Upper lobe of right lung (tissue), 1 donor: ENCODE measurements at places on chromosomes 1 and 21. TPM values are rescaled to one million over a fixed set of nuclear protein-coding genes. Genes with fewer than 3 reads are reported as not detected.

Gene LCE1F
- total RNA-seq = not detected

Gene TRMT1L
- total RNA-seq = 16.0 TPM

Gene FLG
- total RNA-seq = not detected

Gene TMIGD3
- 5.1 TPM for total RNA-seq

Gene KLF17
- total RNA-seq = 0.52 TPM

Gene USH2A
- not detected for total RNA-seq

Gene CASQ1
- 0.41 TPM for total RNA-seq

GRCh38 chr1:63651161-63651701 is 58.0 kb downstream of the PGM1 start:
- H3K36me3 ChIP-seq = peaks cover 48% of the 10 kb centered on the region
- no peaks in the 10 kb centered on the region for H3K27me3 ChIP-seq
- H3K4me1 ChIP-seq = no peaks in the 10 kb centered on the region
- no peak overlapping the region for H3K27ac ChIP-seq
- no peak overlapping the region for H3K4me3 ChIP-seq
- no peak for DNase-seq

DNA sequence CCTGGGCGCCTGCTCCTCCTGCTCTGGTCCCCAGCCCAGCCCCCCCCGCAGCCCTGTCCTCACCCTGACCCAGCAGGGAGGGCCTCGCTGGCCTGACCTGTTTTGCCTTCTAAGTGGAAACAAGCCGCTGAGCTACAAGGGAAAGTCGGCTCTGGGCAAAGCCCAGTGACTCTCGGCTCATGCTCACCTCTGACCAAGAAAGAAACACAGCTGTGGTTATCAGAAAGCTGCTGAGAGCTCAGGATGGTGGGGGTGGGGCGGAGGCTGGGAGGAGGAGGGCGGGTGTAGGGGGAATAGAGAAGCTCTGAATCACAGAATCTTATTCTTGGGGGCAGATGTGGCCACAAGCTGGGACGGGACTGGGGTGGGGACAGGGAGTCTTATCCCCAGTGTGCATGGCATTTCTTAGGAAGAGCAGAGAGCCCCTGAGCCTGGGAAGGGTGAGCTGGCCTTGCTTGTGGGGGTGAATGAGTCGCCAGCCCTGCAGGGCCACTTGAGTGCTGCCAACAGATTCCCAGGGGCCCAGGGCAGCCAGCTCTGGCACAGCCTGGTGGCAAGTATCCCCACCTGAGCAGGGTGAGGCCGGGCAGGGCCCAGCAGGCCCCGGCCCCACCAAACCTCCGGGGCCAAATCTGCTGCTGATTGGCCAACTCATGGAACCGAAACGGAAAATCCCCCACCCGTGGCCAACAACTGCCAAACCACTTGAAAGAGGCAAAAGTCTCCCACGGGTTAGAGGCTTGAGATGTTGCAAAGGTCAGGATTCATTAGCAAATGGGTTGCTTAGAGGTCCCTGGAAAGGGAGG is 120.6 kb downstream of the SPSB1 start:
- H3K4me1 ChIP-seq = peaks cover 19% of the 10 kb centered on the region
- no peak overlapping the region for H3K4me3 ChIP-seq
- H3K27ac ChIP-seq = peak overlapping the region; percentile 78
- H3K27me3 ChIP-seq = no peaks in the 10 kb centered on the region

- H3K27ac ChIP-seq = no peak overlapping the region
- no peaks in the 10 kb centered on the region for H3K27me3 ChIP-seq
- no peaks in the 10 kb centered on the region for H3K4me1 ChIP-seq
These were observed 1065.6 kb upstream of the TMPRSS15 start for GRCh38 chr21:19468991-19469715.

DNA sequence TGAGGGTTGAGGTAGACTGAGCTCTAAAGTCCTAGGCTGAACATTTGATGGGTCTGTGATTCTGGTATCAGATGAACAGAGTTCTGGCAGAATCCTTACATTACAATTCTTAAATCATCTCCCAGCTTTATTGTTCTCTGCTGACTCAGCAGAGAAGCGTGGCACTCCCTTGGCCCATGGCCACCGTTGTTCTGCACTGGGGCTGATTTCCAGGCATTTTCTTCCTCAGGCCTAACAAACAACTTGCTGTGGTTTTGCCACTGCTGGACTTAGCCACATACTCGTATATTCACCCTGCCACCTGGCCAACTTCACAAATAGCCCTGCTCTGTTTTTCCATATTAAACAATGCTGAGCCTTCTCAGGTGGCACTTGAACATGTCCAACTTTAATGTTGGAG is 223.2 kb downstream of the TNR start:
- H3K36me3 ChIP-seq = no peaks in the 10 kb centered on the region
- H3K4me1 ChIP-seq = peaks cover 7% of the 10 kb centered on the region
- no peaks in the 10 kb centered on the region for H3K27me3 ChIP-seq
- H3K27ac ChIP-seq = no peak overlapping the region
- no peak overlapping the region for H3K4me3 ChIP-seq

GRCh38 chr21:24759348-24760075 is 847.8 kb downstream of the MRPL39 start:
- no peaks in the 10 kb centered on the region for H3K27me3 ChIP-seq
- H3K27ac ChIP-seq = no peak overlapping the region
- H3K4me1 ChIP-seq = no peaks in the 10 kb centered on the region
- DNase-seq = no peak

- H3K36me3 ChIP-seq = peaks cover 96% of the 10 kb centered on the region
- H3K27me3 ChIP-seq = no peaks in the 10 kb centered on the region
- no peaks in the 10 kb centered on the region for H3K4me1 ChIP-seq
- no peak overlapping the region for H3K4me3 ChIP-seq
- H3K27ac ChIP-seq = no peak overlapping the region
These were observed 10.2 kb downstream of the CPT2 start for GRCh38 chr1:53206735-53207379.

GRCh38 chr1:224433041-224433691 is 1.4 kb downstream of the WDR26 start:
- peaks cover 26% of the 10 kb centered on the region for H3K36me3 ChIP-seq
- peaks cover 44% of the 10 kb centered on the region for H3K4me1 ChIP-seq
- no peaks in the 10 kb centered on the region for H3K27me3 ChIP-seq
- peak overlapping the region; percentile 98 for H3K27ac ChIP-seq
- no peak for DNase-seq

DNA sequence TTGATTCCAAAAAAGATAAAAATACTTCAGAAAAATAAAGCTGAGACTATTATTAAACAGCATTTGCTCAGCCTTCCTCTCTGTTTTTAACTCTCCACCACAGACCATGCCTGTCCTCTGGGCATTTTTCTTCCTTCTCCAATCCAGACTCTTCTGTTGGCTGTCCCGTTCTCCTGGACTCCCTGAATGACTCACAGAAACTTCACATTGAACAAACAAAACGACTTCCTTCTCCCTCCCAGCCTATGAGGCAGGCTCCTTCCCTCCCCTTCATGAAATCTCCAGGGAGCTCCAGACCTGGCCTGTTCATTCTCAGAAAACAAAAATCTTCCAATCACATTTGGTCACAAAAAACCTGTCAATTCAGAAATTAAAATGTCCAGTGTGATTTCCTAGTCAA is 421.3 kb downstream of the NPHP4 start:
- no peak for DNase-seq
- H3K36me3 ChIP-seq = no peaks in the 10 kb centered on the region
- no peaks in the 10 kb centered on the region for H3K4me1 ChIP-seq
- H3K4me3 ChIP-seq = no peak overlapping the region

- peaks cover 13% of the 10 kb centered on the region for H3K4me1 ChIP-seq
- H3K27me3 ChIP-seq = peaks cover 4% of the 10 kb centered on the region
- no peaks in the 10 kb centered on the region for H3K36me3 ChIP-seq
- no peak overlapping the region for H3K27ac ChIP-seq
- no peak for DNase-seq
These were observed 152.4 kb downstream of the PRDM16 start for GRCh38 chr1:3221112-3222041.

DNA sequence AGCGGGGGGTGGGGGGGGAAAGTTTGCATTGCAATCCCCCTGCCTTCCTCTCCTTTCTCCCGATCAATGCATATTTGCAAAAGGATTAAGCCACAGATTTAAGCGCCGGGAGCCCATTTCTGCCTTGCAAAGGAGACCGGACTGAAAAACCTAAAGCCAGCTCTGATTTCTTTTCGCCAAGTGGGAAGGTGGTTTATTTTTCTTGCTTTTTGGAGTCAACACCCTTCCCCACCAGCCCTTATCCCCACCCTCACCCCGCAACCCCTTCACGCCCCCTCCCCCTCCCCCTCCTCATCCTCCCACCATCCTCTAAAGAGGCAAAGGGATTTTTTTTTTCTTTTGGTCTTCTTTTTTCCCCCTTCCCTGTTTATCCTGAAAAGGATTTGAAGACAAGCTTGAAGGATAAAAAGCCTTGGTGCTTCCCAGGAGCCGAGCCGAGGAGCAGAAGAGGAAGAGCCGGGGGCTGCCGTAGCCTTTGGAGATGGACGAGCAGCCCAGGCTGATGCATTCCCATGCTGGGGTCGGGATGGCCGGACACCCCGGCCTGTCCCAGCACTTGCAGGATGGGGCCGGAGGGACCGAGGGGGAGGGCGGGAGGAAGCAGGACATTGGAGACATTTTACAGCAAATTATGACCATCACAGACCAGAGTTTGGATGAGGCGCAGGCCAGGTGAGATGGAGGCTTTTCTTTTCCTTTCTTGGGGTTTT is 513 bp downstream of the PBX1 start:
- peak overlapping the region; percentile 82 for H3K27ac ChIP-seq
- H3K4me1 ChIP-seq = peaks cover 12% of the 10 kb centered on the region
- peak overlapping the region; percentile 71 for H3K4me3 ChIP-seq
- H3K27me3 ChIP-seq = no peaks in the 10 kb centered on the region

DNA sequence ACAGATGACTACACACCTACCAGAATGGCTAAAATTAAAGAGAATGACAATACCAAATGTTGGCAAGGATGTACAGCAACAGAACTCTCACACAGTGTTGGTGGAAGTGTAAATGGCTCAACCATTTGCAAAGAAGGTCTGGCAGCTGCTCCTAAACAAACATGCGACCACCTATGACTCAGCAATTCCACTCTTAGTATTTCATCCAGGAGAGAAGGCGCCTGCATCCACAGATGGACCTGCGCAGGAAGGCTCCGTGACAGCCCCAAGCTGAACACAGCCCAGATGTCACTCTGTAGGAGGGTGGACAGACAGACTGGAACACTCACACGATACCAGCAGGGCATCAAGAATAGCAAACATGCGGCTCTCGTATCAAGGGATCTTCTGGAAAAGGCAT is 6.7 kb downstream of the PTTG1IP start:
- no peak overlapping the region for H3K4me3 ChIP-seq
- peaks cover 65% of the 10 kb centered on the region for H3K4me1 ChIP-seq
- H3K27ac ChIP-seq = no peak overlapping the region
- H3K36me3 ChIP-seq = peaks cover 43% of the 10 kb centered on the region

DNA sequence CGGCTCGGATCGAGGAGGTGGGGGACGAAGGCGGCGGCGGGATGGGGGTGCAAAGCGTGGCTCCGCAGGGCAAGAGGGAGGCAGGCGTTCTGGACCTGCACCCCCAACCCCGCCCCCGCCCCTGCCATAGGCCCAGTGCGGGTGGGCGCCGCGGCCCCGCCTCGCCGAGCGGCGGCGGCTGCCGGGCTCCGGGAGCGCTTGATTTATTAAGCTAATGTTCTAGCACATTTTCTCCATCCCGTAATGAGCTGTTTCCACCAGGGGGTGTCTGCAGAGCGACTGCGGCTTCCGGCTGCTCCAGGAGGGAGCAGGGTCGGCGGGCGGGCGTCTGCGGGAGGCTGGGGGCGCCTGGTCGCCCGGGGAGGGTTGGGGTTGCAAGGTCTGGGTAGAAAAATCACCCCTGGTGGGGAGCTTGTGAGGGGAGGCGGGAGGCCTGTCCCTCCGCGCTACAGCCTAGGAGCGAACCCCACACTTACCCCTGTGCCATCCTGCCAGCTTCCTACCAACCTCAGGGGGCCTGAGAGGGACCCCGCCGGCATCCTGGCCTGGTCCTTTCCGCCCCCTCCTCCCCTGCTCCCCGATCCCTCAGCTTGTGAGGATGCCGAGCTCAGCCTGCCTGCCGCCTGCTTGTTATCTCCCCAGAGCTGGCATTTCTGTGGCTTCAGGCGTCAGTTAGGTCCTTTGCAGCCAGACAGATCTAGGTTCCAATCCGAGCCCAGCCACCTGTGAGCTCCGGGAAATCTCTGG is 48.5 kb upstream of the ACOT11 start:
- peaks cover 51% of the 10 kb centered on the region for H3K27me3 ChIP-seq
- no peak overlapping the region for H3K27ac ChIP-seq
- H3K4me1 ChIP-seq = no peaks in the 10 kb centered on the region
- H3K36me3 ChIP-seq = no peaks in the 10 kb centered on the region
- DNase-seq = no peak

DNA sequence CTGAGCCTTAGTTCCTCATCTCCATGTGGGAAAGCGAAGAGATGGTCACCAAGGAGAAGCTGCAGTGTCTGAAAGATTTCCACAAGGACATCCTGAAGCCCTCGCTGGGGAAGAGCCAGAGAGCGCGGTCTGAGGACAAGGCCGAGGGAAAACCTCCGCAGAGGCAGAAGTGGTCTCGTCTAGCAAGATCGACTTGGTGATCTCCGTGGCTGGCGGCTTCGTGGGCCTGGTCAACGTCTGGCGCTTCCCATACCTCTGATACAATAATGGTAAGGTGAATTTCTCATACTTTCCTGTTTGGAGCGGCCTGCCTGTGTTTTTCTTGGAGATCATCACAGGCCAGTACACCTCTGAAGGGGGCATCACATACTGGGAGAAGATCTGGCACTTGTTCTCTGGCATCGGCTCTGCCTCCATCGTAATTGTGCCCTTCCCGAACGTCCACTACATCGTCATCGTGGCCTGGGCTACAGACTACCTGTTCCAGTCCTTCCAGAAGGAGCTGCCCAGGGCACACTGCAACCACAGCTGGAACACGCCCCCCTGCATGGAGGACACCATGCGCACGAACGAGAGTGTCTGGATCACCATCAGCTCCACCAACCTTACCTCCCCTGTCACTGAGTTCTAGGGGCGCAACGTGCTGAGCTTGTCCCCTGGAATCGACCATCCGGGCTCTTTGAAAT is 841.1 kb upstream of the TMPRSS15 start:
- H3K4me1 ChIP-seq = no peaks in the 10 kb centered on the region
- no peak overlapping the region for H3K4me3 ChIP-seq
- H3K27me3 ChIP-seq = no peaks in the 10 kb centered on the region
- H3K27ac ChIP-seq = no peak overlapping the region

- H3K27me3 ChIP-seq = no peaks in the 10 kb centered on the region
- H3K36me3 ChIP-seq = no peaks in the 10 kb centered on the region
- H3K4me3 ChIP-seq = no peak overlapping the region
- no peak overlapping the region for H3K27ac ChIP-seq
These were observed 71.6 kb upstream of the IFFO2 start for GRCh38 chr1:19028110-19028509.
